Ammon's horn (tissue), 1 donor: ENCODE measurements at places on chromosomes 5 and 9.

DNA sequence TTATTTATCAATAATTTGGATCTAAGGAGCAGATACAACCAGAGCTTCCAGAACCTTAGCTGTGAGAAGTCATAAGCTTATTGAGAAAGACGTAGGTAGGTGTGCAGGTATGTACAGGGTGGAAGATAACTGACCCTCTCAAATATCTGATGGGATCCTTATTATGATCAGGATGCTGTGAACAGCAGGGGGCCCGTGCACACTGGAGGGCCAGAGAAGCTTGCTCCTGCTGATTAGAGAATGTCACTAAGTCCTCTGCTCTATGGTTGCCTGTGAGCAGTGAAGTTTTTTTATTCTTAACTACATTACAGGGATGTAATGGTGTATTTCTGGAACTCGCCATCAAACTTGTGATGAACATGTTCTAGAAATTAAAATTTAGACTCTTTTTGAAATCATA lies 108.9 kb upstream of the POU5F2 start:
- no peak for DNase-seq

- DNase-seq = no peak
Measured at GRCh38 chr5:167442922-167443321, 848.5 kb upstream of the WWC1 start.

DNA sequence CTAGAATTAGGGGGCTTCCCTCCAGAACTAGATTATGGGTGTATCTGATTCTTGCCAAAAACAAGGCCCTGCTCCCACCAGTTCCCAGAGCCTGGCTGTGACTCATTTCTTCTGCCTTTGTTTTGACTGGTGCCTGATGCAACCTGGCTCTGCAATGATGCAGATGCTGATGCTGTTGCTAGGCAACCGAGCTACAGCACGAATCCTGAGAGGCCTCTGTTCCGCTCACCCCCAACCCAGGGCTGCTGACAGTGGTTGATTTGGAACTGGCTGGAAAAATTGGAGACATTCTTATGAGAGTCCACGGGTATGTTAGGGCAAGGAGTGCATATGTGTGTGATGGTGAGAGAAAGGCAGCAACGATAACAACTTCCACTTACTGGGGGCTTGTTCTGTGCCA lies 100.3 kb downstream of the NSG2 start:
- peak; percentile 94 for DNase-seq

DNA sequence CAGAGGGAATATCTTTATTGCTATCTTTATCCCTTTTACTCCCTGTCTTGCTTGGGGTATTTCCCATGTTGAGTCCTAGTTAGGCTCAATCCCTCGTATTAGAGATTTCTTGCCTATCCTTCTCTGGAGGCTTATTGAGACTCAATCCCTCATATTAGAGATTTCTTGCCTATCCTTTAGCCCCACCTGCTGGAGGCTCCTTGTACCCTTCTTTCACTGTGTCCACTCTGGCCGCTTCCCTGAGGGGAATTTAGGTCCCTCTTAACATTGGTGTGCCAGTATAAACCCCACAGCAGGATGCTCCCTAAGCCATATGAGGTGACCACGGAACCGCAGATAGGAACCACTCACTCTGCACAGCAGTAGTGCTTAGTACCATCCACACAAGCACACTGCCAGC lies 110.7 kb upstream of the MAMDC2 start:
- no peak for DNase-seq
